ENCODE measurements at places on chromosomes 11 and 22. TPM values are rescaled to one million over a fixed set of nuclear protein-coding genes. Genes with fewer than 3 reads are reported as not detected.
A peak's percentile ranks its signal among the peaks of the same experiment; 100 is the strongest.

GRCh38 chr11:126162306-126163030 lies 49.0 kb downstream of the RPUSD4 start:
- H3K4me1 ChIP-seq = peaks cover 11% of the 10 kb centered on the region
- H3K27ac ChIP-seq = no peak overlapping the region
- H3K36me3 ChIP-seq = no peaks in the 10 kb centered on the region
- DNase-seq = no peak
- H3K27me3 ChIP-seq = peaks cover 18% of the 10 kb centered on the region
- no peak overlapping the region for H3K4me3 ChIP-seq

GRCh38 chr11:37999171-37999570 lies 1401.1 kb upstream of the RAG2 start:
- H3K27me3 ChIP-seq = peaks cover 1% of the 10 kb centered on the region
- no peak overlapping the region for H3K4me3 ChIP-seq
- DNase-seq = no peak
- H3K36me3 ChIP-seq = no peaks in the 10 kb centered on the region

GRCh38 chr22:48099251-48099650 lies 1336.8 kb downstream of the TBC1D22A start:
- H3K4me1 ChIP-seq = no peaks in the 10 kb centered on the region
- H3K27me3 ChIP-seq = no peaks in the 10 kb centered on the region
- H3K36me3 ChIP-seq = peaks cover 10% of the 10 kb centered on the region
- H3K27ac ChIP-seq = no peak overlapping the region
- DNase-seq = no peak

- no peaks in the 10 kb centered on the region for H3K36me3 ChIP-seq
- no peak for DNase-seq
- H3K27me3 ChIP-seq = no peaks in the 10 kb centered on the region
- no peak overlapping the region for H3K4me3 ChIP-seq
These were observed 402.4 kb upstream of the LRRC4C start for GRCh38 chr11:41861838-41862237.

GRCh38 chr11:134835561-134835960 lies 423.5 kb upstream of the B3GAT1 start:
- no peak overlapping the region for H3K4me3 ChIP-seq
- no peak for DNase-seq
- H3K27ac ChIP-seq = no peak overlapping the region
- H3K36me3 ChIP-seq = peaks cover 5% of the 10 kb centered on the region
- H3K4me1 ChIP-seq = no peaks in the 10 kb centered on the region

DNA sequence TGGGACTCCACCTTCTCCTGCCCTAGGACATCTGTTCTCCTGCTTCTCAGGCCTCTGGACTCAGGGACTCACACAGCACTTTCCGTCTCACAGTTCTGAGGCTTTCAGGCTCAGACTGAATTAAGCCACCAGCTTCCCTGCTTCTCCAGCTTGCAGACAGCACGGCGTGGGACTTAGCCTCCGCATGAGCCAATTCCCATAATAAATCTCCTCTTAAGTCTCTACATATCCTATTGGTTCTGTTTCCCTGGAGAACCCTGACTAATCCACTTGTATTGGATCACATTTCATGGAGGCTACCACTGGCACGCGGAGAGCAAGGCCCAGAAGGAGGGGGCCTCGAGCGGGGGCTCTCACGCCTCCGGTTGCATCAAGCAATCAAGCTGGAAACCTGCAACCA lies 1313.6 kb downstream of the TBC1D22A start:
- peaks cover 5% of the 10 kb centered on the region for H3K36me3 ChIP-seq
- H3K27ac ChIP-seq = no peak overlapping the region
- DNase-seq = no peak
- peaks cover 1% of the 10 kb centered on the region for H3K27me3 ChIP-seq
- no peaks in the 10 kb centered on the region for H3K4me1 ChIP-seq

DNA sequence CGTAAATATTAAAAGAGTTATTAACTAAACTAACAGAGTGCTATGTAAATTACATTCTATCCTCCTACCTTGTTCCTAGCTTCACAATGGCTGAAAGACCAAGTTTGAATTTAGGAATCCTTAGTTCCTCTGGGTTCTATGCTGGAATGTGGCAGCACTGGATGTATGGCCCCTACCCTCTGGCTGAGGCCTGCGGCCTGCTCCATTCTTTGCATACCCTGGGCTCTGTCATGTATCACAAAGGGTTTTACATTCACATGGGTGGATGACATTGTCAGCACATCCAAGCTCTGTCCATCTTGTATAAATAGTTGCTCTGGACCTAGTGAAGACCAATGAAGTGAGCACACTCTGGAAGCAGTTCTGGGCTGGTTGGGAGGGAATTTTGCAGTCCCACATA lies 54.5 kb downstream of the AASDHPPT start:
- no peak for DNase-seq
- H3K27ac ChIP-seq = no peak overlapping the region
- no peaks in the 10 kb centered on the region for H3K36me3 ChIP-seq
- peaks cover 9% of the 10 kb centered on the region for H3K27me3 ChIP-seq
- no peaks in the 10 kb centered on the region for H3K4me1 ChIP-seq

- H3K4me1 ChIP-seq = peaks cover 49% of the 10 kb centered on the region
- no peaks in the 10 kb centered on the region for H3K27me3 ChIP-seq
- DNase-seq = no peak
- no peak overlapping the region for H3K27ac ChIP-seq
These were observed 217.5 kb upstream of the SORL1-AS1 start for GRCh38 chr11:121670266-121670665.

- peaks cover 80% of the 10 kb centered on the region for H3K4me1 ChIP-seq
- H3K27me3 ChIP-seq = peaks cover 8% of the 10 kb centered on the region
- peaks cover 4% of the 10 kb centered on the region for H3K36me3 ChIP-seq
- H3K4me3 ChIP-seq = peak overlapping the region; percentile 53
- no peak for DNase-seq
These were observed 1.2 kb upstream of the TIMP3 start for GRCh38 chr22:32800158-32800882.

DNA sequence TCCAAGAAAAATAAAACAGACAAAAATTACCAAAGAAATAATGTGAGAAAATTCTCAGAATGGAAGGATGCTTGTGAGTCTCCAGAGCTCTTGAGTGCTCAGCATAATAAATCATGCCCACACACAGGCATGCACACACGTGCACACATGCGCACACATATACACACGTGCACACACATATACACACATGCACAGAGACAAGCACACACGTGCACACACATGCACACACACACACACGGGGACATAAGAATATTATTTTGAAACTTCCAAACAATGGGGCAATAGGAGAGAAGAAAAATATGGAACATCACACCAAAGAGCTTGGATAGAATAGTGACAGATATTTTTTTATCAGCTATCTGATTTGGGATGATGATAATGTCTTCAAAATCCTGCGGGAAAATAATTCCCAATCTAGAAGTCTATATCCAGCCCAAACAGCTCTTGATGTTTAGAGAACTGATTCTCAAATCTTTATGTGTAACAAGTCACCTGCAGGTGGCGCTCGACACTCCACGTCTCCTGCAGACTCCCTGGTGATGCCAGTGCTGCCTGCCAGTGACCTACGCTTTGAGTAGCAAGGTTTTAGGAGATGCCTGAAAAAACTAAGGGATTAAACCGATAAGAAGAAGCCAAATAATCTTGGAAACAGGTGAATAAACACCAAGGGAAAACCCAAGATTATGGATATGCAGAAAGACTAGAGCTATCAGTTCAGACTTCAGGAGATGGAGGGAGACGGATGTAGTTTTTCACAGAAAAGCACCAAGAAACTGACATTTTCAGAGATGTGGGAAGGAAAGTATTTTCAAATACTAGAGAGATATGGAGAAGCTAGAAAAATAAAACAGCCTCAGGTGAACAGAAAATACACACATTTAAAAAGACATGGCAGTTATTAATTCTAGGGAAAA lies 743.6 kb downstream of the ETS1 start:
- DNase-seq = peak; percentile 62
- no peak overlapping the region for H3K27ac ChIP-seq
- H3K4me1 ChIP-seq = no peaks in the 10 kb centered on the region
- H3K4me3 ChIP-seq = no peak overlapping the region
- no peaks in the 10 kb centered on the region for H3K36me3 ChIP-seq

GRCh38 chr11:62843466-62843865 lies 4.1 kb upstream of the WDR74 start:
- H3K36me3 ChIP-seq = peaks cover 9% of the 10 kb centered on the region
- H3K4me1 ChIP-seq = peaks cover 21% of the 10 kb centered on the region
- DNase-seq = no peak
- H3K27me3 ChIP-seq = peaks cover 8% of the 10 kb centered on the region
- H3K4me3 ChIP-seq = no peak overlapping the region

DNA sequence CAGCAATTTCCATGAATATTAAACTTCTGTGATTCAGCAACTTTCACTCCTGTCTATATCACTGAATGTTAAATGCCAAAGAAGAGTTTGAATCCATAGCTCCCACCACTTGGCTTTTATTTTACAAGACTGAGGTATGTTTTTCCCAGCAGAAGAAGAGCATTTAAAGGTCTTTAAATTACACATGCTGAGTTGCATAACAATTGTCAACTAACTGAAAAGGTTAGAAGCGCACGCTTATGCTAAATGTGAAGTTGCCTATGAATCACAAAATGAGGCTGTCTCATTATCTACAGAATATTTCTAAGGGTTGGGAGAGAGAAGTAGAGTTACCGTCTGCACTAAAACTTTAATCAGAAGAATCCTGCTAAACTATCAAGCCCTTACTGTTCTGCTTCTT lies 1086.3 kb downstream of the FAM181B start:
- no peaks in the 10 kb centered on the region for H3K27me3 ChIP-seq
- no peaks in the 10 kb centered on the region for H3K36me3 ChIP-seq
- no peak overlapping the region for H3K27ac ChIP-seq
- H3K4me3 ChIP-seq = no peak overlapping the region

- peaks cover 4% of the 10 kb centered on the region for H3K36me3 ChIP-seq
- DNase-seq = no peak
- H3K27me3 ChIP-seq = no peaks in the 10 kb centered on the region
- peaks cover 56% of the 10 kb centered on the region for H3K4me1 ChIP-seq
These were observed 101.6 kb downstream of the CCDC81 start for GRCh38 chr11:86476109-86476861.

GRCh38 chr11:32438346-32438865 lies 3.1 kb upstream of the WT1 start:
- peaks cover 6% of the 10 kb centered on the region for H3K4me1 ChIP-seq
- no peak overlapping the region for H3K4me3 ChIP-seq
- no peak for DNase-seq
- H3K27ac ChIP-seq = no peak overlapping the region
- peaks cover 52% of the 10 kb centered on the region for H3K27me3 ChIP-seq
- H3K36me3 ChIP-seq = no peaks in the 10 kb centered on the region

DNA sequence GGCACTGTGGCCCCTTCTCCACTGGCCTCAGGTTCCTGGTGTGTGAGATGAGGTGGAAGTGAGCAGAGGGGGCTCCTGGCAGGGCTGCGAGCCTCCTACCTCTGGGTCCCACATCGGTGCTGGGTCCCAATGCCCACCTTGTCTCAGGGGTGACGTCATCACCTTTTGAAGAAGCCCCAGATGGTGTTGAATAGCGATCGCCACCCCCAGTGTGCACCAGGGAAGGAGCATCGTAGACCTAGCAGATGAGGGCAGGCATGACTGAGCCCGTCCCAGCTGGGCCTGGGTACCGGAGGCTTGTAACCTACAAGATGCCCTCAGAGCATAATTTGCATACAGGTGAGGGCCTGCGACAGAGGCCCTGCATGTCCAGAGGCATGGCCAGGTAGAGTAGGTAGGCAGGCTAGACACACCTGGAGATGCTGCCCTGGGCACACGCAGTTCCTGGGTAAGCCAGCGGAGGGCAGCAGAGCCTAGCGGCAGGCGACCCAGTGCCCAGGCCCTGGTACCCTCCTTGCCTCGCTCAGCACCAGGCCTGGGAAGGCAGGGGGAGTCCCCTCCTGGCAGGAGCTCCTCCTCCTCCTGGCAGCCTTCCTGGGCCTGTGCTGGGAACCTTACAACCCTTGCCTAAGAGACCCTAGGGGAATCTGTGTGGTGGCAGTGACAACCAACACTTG lies 52.5 kb downstream of the TPCN2 start:
- H3K27ac ChIP-seq = no peak overlapping the region
- H3K4me3 ChIP-seq = no peak overlapping the region
- H3K36me3 ChIP-seq = no peaks in the 10 kb centered on the region
- DNase-seq = peak; percentile 60

DNA sequence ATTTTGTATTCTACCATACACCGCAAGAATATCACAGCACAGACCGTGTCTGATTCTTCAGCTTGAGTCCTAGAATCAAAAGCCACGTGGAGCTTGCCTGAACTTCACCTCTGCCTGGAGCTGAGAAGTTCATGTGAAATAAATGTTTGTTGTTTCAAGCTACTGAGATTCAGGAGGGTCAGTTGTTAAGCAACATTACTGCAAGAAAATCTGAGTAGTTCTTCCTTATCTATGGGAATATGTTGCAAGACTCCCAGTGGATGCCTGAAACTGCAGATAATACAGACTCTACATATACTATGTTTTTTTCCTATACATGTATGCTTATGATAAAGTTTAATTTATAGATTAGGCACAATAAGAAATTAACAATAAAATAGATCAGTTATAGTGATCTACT lies 995.3 kb downstream of the TBC1D22A start:
- no peaks in the 10 kb centered on the region for H3K4me1 ChIP-seq
- H3K27ac ChIP-seq = no peak overlapping the region
- no peak overlapping the region for H3K4me3 ChIP-seq
- H3K36me3 ChIP-seq = peaks cover 9% of the 10 kb centered on the region
- DNase-seq = no peak

DNA sequence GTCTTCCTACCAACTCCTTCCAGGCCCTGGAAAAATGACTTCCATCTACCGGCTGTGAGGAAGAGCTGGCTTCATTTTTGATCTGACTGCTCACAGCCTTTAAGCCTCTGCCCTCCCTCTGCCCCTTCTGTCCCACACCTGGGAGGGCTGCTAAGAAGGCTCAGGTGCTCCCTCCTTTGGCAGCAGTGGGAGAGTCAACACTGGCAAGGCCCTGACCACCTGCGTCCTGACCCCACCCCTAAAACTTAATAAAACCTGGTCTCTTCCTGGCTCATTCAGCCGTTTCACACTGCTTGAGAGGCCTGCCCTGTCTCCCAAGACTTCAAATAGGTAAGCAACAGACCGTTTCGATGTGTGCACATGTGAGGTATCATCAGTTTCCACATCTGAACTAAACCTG lies 52.1 kb upstream of the NFRKB start:
- peaks cover 3% of the 10 kb centered on the region for H3K27me3 ChIP-seq
- H3K27ac ChIP-seq = no peak overlapping the region
- peaks cover 8% of the 10 kb centered on the region for H3K4me1 ChIP-seq
- no peak overlapping the region for H3K4me3 ChIP-seq
- H3K36me3 ChIP-seq = peaks cover 8% of the 10 kb centered on the region

DNA sequence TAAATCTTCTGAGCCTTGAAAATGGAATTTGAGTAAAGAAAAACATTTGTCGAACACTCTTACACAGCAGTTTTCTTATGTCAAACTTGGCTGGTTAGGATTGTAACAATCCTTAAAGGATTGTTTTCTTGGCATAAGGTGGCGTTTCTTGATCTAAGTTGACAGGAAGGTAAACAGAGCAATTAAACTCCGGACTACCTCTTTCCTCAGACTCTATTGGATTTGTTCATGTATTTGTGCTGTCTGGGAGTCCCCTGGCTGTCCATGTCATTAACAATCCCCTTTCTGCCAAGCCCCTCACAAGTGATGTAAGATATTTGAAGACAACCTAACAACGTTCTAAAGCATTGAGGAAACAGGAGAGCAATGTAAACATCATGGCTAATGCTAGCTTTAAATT lies 222.5 kb upstream of the SNX19 start:
- DNase-seq = no peak
- no peak overlapping the region for H3K27ac ChIP-seq
- no peaks in the 10 kb centered on the region for H3K27me3 ChIP-seq
- H3K36me3 ChIP-seq = no peaks in the 10 kb centered on the region
- H3K4me3 ChIP-seq = no peak overlapping the region

GGTLC2 gene
- total RNA-seq = not detected

CCDC86 gene
- 53.6 TPM for total RNA-seq

OR52N4 gene
- not detected for total RNA-seq

MMP7 gene
- total RNA-seq = not detected

UBE4A gene
- 55.9 TPM for total RNA-seq

SERGEF gene
- 18.2 TPM for total RNA-seq

CARNS1 gene
- total RNA-seq = 0.05 TPM
